Smooth muscle cell of the coronary artery (primary cell): ENCODE measurements at places on chromosomes 12 and 14. TPM values are rescaled to one million over a fixed set of nuclear protein-coding genes. Genes with fewer than 3 reads are reported as not detected.

FBXO34 gene
- 14.7 and 19.3 TPM in 2 replicates for total RNA-seq

MLXIP gene
- 7.3 and 14.7 TPM in 2 replicates for total RNA-seq

INTS13 gene
- total RNA-seq, result 23.5 and 28.6 TPM in 2 replicates

PPFIA2 gene
- total RNA-seq, result 0.08 and 2.5 TPM in 2 replicates
